Stimulated activated CD4-positive, alpha-beta T cell treated with anti-CD3 and anti-CD28 coated beads, TNF-alpha, amount 100 ng/mL, for 4 hours (primary cell): ENCODE measurements at places on chromosomes 12 and 14.

GRCh38 chr14:57865066-57865402, 858 bp downstream of the SLC35F4 start:
- no peak for DNase-seq

DNA sequence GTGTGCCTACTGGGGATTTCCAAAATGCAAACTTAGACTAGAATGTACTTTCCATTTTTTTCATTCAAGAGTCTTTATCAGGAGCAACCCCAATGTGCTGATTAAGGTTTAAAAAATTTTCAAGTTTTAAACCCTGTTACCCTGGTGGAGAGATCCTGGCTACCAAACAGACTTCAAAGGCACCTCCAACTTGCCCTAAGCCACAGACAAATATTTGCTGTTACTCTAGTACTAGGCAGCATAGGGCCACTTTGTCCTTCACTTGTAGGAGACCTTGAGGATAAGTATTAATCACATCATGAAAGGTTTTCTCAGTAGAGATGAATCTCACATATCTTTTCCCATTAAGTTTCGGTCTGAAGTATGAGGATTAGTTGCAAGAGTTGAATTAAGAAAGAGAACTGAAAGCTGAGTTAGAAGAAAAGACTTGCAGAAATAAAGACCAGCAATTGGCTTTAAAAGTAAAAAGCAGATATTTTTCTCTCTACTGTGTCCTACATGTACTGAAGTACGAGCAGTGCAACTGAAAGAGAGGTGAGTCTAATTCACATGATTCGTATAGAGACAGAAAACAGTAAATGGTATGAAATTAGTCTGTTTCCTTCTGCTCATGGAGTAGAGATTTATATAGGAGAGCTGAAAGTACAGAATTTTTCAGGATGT, 28.3 kb downstream of the NTN4 start:
- no peak for DNase-seq

- no peak for DNase-seq
Observed at GRCh38 chr14:50038398-50039119, 77.8 kb downstream of the VCPKMT start.

GRCh38 chr12:99985129-99985570, 414 bp upstream of the ANKS1B start:
- no peak for DNase-seq

- DNase-seq, result no peak
Observed at GRCh38 chr12:1977109-1977508, 27.1 kb downstream of the DCP1B start.

- no peak for DNase-seq
Observed at GRCh38 chr14:100386846-100387245, 63.7 kb downstream of the SLC25A47 start.

- no peak for DNase-seq
Observed at GRCh38 chr14:25488961-25489360, 439.0 kb upstream of the STXBP6 start.

DNA sequence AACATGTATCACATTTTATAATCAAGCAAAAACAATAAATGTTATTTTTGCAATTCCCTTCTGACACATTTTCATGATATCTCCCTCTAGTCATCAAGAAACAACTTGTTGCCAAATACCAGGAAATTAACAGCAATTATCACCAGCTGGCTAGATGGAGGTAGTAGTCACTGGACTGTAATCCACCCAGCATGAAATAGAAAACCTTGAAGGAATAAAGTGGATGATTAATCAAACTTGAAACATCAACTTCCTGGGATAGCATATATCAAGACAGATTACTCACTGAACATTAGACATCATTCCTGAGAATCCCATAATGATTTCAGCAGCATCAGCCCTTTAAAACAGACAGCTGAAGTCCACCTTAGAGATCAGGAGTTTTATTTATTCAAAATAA, 259.0 kb downstream of the CCDC59 start:
- DNase-seq, result no peak

- no peak for DNase-seq
Observed at GRCh38 chr14:78401866-78402265, 231.7 kb downstream of the NRXN3 start.

DNA sequence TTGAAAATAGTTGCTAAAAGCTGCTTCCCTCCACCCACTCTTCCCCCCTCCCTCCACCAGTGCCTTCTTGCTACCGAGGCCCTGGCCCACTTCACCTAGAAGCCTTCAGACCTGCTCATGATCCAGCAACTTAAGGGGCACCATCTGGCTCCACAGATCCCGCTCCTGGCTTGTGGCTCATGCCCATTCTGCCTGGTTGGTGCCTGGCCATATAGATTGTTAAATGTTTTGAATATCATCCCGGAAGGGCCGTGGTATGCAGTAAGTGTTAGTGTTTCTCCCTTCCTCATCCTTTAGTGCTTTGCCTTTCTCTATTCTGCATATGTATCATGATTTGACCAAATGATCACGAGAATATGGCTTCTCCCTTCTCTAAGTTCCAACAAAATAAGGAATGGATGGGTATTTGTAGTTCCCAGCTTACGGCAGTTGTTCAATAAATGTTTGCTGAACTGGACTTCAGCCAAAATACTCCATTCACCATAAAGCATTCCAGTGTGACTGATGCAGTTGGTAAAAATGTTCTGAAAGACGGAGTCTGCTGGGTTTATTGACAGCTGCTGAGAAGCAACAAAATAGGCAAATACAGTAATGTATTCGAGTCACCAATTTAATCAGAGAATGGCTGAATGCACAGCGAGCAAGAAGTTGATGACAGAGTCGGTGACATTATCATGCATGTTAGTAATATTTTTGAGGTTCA, 30.7 kb downstream of the GRIP1 start:
- no peak for DNase-seq

- DNase-seq, result peak; percentile 72
Observed at GRCh38 chr12:53006810-53007309, 604 bp downstream of the EIF4B start.

GRCh38 chr14:46058964-46059563, 592.5 kb downstream of the RPL10L start:
- DNase-seq, result no peak

DNA sequence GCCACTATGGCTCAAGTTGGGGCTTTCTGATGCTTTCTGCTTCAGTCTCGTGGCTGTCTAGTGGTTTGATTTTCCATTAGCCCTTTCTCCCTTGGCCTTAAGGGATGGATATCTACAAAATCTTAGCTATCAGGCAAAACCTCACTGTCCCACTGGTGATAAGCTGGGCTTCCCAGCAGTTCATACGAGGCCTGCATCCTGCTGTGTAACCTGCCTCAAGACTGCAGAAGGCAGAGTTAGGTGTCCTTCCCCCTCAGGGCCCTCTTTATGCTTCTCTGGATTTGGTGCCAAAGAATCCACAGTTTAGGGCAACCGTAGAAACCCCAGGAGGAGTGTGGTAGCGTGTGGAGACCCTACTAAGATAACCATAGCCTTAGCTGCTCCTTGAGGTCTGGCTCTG, 38.9 kb downstream of the ETV6 start:
- DNase-seq, result no peak

DNA sequence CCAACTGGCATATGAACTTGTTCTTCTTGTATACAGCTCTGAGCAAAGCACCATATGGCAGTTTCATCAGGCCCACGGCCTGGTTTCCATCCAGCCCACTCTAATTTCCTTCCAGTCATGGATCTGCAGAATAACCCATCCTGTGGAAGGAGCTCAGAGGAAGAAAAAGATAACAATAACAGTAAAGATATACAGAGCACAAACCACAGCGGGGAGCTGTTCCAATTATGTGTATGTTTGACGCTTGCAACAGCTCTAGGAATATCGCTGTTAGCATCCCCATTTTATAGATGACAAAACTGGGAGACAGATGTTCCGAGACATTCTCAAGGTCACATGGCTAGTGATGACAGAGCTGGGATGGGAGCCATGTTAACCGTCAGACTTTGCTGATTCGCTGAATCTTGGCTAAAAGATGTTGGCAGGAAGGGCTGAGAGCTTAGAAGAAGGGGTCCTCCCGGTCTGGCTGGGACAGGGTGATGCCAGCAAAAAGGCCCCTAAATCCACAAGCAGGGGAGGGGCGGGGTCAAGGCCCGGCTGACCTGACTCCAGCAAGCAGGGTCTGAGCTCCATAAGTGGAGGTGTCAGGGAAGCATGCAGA, 34.4 kb upstream of the CIPC start:
- DNase-seq, result no peak

GRCh38 chr12:70584332-70584731, 52.9 kb downstream of the PTPRB start:
- no peak for DNase-seq

GRCh38 chr14:85531587-85532373, 1.8 kb downstream of the FLRT2 start:
- no peak for DNase-seq

DNA sequence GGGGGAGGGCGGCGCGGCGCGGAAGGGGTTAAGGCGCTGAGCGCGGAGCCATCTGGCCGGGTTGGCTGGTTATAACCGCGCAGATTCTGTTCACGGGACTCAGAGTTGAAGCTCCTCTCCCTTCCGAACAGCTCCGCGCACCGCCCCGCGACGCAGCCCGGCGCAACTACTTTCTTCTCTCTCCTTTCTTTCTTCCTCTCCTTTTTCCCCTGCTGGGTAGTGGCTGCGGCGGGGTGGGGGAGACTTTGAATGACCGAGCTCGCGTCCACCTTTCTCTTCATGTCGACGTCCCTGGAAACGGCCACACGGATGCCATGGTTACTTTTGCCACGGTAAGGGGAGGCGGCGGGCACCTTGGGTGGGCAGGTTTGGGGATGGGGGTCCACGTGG, at the start of gene NTF3:
Gene NTF3, plus strand, starts transcription at position 98 of the 390 bp plus-strand sequence. Its CDS starts 217 bp downstream, at position 315.
- no peak for DNase-seq

- DNase-seq, result no peak
Observed at GRCh38 chr12:124777399-124778372, 86.0 kb downstream of the SCARB1 start.

DNA sequence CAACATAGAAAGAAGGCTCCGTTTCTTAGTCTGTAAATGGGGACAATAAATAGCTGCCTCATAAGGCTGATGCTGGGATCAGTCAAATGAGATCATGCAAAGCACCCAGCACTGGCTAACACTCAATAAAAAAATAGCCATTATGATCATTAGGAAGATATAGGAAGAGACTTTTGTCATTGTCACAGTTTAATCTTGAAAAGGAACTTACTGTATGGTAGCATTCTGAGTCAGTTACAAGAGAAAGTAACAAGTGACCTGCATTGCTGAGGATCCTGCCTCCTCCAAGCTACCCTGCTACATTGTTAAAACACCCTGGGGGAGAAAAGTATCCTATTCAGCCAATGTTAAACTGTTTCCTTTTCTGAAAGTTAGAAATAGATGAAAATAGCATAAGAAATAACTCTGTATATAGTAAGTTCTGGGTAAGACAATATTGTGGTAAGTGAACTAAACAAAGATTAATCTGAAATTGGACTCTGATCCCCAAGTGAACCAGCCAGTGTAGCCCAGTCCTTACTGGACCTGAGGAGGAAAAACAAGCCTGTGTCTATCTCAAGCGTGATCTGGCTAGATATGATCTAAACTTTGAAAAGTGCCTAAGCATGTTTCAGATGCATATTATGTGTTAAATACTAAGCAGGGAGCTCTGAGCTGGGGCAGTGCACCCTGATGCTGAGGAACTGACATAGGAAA, 3.6 kb upstream of the NUDT4 start:
- DNase-seq, result no peak

DNA sequence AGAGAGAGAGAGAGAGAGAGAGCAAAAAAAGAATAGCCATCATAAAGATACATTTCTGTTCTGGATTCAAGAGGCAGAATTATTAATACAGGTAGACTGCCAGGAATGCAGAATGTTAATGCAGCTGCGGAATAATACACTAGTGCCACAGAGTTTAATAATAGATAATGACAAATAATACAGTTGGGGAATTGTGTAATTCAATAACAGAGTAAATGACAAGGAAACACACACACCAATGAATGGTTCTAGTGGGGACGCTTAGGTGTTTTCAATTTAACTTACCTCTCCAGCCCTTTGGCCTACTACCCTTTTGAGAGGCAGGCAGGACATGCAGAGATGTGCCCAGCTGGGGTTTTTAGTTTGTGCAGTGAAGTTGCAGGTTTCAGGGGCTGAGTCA, 313.9 kb downstream of the NRXN3 start:
- no peak for DNase-seq

DNA sequence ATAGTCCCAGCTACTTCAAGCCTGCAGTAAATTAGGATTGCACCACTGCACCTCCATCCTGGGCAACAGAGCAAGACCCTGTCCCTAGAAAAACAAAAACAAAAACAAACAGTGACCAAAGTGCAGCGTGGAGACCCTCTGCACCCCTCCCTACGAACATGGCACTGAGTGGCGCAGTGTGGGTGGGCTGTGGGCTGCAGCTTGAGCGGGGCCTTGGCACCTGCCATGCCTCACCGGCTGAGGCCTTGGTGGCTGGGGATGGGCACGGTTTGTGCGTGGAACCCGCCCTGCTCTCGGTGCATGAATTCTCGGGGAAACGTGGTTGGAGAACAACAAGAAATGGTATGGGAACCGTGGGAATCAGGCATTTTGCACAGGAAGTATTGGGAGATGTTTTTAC, 60.8 kb downstream of the TNFAIP2 start:
- DNase-seq, result no peak

DNA sequence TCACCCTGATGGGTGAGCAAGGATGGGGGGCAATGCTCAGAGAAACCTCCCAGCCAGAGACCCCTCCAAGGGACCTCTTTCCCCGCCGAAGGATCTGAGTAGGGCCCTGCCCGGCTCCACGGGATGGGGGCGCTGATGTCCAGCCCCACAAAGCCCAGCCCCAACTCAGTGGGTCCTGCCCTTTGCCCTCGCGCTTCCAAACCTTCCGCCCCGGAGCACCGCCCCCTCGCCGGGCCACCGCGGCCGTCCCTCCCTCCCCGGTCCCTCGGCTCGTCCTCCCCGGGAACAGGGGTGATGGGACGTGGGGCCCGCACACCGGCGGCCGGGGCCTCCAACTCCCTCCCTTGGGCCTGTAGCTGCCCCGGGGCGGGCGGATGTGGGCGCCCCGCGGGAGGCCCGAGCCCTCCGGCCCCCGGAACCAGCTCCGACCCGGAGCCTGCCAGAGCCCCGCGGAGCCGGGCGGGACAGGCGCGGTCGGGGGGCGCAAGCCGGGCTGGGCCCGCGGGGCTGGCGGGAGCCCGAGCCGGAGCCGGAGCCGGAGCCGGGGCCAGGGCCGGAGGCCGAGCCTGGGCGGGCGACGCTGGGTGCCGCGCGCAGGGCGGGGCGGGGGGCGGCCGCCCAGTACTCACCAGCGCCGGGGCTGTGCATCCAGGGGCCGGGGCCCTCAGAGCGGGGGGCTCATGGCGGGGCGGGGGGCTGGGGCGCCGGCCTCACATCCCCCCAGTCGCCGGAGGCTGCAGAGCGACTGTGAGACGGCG, 386 bp downstream of the HDAC7 start:
- DNase-seq, result no peak
